Endothelial cell of umbilical vein (primary cell): ENCODE measurements at places on chromosomes 12 and 14. TPM values are rescaled to one million over a fixed set of nuclear protein-coding genes. Genes with fewer than 3 reads are reported as not detected.

Gene NDUFA12
- total RNA-seq: 126 and 140 TPM in 2 replicates

Gene PELI2
- 13.0 TPM in 2 replicates for total RNA-seq

Gene SERPINA1
- total RNA-seq: not detected in 2 replicates

Gene PLA2G1B
- not detected in 2 replicates for total RNA-seq

- DNase-seq: no peak
Observed at GRCh38 chr12:109130297-109131153, 14.1 kb downstream of the ACACB start.
